Upper lobe of right lung (tissue), 1 donor: ENCODE measurements at places on chromosomes 2 and 18. TPM values are rescaled to one million over a fixed set of nuclear protein-coding genes. Genes with fewer than 3 reads are reported as not detected.
A peak's percentile ranks its signal among the peaks of the same experiment; 100 is the strongest.

- H3K4me3 ChIP-seq: no peak overlapping the region
- no peaks in the 10 kb centered on the region for H3K36me3 ChIP-seq
- no peak overlapping the region for H3K27ac ChIP-seq
- DNase-seq: no peak
Observed at GRCh38 chr2:88673363-88673762, 18.1 kb upstream of the RPIA start.

The EFHD1 gene
- total RNA-seq: 10.7 TPM

DNA sequence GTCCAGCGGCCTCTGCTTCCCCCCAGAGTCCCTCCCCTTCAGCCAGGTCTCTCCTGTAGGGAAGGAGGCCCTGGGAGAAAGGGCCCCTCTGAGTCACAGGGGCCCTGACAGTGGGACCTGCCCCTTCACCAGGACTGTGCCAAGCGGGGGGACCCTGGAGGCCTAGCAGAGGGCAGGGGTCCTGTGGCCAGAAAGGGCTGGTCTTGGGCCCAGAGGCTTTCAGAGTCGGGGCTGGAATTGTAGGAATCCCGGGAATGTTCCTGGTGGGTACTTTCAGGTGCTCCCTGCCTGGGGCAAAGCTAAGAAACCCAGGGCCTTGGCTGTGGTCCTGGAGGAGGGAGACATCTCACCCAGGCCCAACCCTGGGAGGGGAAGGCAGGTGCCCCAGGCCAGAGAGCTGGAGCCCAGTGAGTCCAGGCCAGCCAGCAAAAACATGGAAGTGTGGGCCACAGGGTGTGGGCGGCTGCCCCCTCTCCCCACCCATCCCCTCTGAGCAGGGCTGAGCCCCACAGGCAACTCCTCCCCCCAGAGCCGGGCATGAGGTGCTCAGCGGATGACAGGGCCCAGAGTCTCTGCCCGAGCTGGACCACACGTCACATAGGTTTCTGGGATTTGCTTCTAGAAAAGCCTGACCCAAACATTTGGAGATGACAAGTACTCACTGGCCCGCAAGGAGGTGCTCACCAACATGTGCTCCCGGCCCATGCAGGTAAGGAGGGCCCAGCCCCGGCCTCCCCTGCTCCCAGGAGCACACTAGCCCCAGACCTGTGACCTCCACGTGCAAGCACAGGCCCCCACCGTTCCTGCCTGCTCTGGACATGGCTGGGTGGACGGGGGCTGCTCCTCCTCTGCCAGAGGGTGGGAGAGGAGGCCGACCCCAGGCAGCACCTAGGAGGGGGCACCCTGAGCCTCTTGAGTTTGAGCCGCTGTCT, 48.2 kb upstream of the ALPP start:
- H3K4me1 ChIP-seq: no peaks in the 10 kb centered on the region
- no peak overlapping the region for H3K4me3 ChIP-seq
- no peaks in the 10 kb centered on the region for H3K27me3 ChIP-seq

GRCh38 chr18:51236225-51236624, 38.7 kb upstream of the MEX3C start:
- no peak for DNase-seq
- no peak overlapping the region for H3K27ac ChIP-seq
- H3K27me3 ChIP-seq: peaks cover 14% of the 10 kb centered on the region
- no peaks in the 10 kb centered on the region for H3K36me3 ChIP-seq
- no peak overlapping the region for H3K4me3 ChIP-seq

- DNase-seq: peak; percentile 45
- no peaks in the 10 kb centered on the region for H3K27me3 ChIP-seq
- H3K36me3 ChIP-seq: peaks cover 36% of the 10 kb centered on the region
- H3K27ac ChIP-seq: no peak overlapping the region
- no peak overlapping the region for H3K4me3 ChIP-seq
- peaks cover 45% of the 10 kb centered on the region for H3K4me1 ChIP-seq
Observed at GRCh38 chr2:86039963-86040655, 65.6 kb downstream of the POLR1A start.
